AG08396 (cell line): ENCODE measurements at places on chromosomes 7 and 10.
A peak's percentile ranks its signal among the peaks of the same experiment; 100 is the strongest.

GRCh38 chr10:29613791-29614190, 21.0 kb downstream of the SVIL start:
- DNase-seq = no peak

GRCh38 chr7:46229409-46229808, 308.3 kb upstream of the IGFBP3 start:
- DNase-seq = peak; percentile 65

GRCh38 chr7:127702938-127703337, 50.9 kb downstream of the SND1 start:
- no peak for DNase-seq

GRCh38 chr7:132480534-132480933, 95.7 kb downstream of the PLXNA4 start:
- DNase-seq = no peak

GRCh38 chr10:23981520-23982309, 227.2 kb upstream of the KIAA1217 start:
- DNase-seq = no peak

GRCh38 chr7:138665669-138666140, 35.5 kb downstream of the SVOPL start:
- DNase-seq = no peak

- no peak for DNase-seq
Measured at GRCh38 chr10:49628599-49628998, 14.8 kb downstream of the CHAT start.

GRCh38 chr7:112145206-112145605, 61.0 kb downstream of the DOCK4 start:
- DNase-seq = no peak

GRCh38 chr10:107616463-107617410, 452.2 kb upstream of the SORCS1 start:
- no peak for DNase-seq

DNA sequence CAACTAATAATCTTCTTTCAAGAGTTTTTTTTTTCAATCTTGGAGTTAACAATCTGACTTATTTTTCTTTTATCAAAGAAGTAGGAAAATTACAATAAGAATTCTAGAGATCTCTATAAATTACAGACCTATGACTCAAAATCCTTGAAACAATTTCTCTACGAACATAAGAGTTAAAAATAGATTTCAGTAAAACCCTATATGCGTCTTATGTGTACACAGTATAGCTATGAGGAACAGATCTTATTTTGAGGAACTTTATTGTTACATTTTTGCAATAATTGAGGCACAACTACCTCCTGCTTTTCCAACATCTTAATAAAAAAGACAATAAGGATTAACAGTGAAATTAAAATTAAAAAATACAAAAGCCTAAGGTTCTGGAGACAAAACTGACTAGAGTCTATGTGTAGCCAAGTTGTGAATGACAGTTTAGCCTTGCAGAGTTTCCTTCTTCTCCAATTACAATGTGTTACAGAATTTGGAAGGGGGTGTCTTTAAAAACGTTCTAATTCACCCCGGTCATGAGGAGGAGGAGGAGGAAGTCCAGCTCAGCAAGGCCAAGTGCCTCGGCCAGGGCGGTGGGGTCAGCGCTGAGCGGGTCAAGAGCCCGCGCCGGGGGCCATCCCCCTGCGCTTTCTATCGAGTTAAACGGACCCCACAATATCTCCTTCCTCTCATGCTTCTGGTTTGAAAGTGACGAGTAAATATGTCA, 40.5 kb downstream of the AMZ1 start:
- DNase-seq = no peak

GRCh38 chr10:10538326-10538725, 479.3 kb upstream of the CELF2 start:
- no peak for DNase-seq

GRCh38 chr7:128361411-128362379, at the start of gene PRRT4:
PRRT4 (minus strand) TSS chr7:128361690.
- peak; percentile 78 for DNase-seq

GRCh38 chr10:23280419-23281043, 64.1 kb downstream of the C10orf67 start:
- DNase-seq = no peak

DNA sequence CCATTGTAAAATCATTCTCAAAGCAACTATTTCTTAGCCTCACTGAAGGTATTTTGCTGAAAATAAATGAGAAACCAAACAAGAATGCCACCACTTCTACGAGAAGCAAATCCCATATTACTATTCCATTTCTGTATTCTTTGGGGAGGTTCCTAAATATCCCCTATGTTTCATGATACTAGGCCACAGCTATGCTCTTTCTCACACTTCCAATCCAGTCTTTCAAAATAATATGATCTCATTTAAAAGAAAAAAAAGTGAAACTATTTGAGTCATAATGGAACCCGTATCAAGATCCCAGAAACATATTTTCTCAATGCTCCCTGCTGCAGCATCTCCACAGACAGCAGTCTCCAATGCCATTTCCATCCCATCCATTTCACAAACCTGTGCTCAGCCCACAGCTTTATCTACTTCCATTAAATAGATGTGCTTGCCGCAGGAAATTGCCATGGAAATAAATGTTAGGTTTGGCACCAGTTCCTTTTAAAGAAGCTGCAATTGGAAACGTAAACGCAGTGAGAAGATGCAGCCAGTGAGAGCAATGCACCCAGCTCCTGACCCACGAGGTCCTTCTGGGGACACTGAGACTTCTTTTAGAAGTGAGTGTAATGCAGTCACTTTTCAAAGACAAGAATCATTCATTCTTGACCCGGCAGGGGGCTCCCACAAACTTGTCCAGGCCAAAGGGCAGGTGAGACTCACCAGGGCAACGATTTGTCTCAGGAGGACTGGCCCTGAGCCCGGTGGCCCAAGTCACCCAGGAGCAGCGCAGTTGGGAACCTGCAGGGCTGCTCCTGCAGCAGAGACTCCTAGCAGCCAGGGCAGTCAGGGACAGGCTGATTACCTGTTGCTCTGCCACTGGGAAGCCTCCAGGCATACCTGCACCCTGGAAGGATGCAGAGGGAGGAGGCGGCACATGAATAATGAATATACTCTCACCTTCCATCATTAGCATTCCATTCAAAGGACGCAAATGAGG, 99.6 kb downstream of the C10orf90 start:
- no peak for DNase-seq

GRCh38 chr7:6725003-6725402, 18.3 kb upstream of the ZNF12 start:
- no peak for DNase-seq

- DNase-seq = no peak
Measured at GRCh38 chr7:150939466-150939865, 38.7 kb downstream of the KCNH2 start.
